Left kidney (tissue), 8 donors: ENCODE measurements at places on chromosomes 5 and 9.

DNA sequence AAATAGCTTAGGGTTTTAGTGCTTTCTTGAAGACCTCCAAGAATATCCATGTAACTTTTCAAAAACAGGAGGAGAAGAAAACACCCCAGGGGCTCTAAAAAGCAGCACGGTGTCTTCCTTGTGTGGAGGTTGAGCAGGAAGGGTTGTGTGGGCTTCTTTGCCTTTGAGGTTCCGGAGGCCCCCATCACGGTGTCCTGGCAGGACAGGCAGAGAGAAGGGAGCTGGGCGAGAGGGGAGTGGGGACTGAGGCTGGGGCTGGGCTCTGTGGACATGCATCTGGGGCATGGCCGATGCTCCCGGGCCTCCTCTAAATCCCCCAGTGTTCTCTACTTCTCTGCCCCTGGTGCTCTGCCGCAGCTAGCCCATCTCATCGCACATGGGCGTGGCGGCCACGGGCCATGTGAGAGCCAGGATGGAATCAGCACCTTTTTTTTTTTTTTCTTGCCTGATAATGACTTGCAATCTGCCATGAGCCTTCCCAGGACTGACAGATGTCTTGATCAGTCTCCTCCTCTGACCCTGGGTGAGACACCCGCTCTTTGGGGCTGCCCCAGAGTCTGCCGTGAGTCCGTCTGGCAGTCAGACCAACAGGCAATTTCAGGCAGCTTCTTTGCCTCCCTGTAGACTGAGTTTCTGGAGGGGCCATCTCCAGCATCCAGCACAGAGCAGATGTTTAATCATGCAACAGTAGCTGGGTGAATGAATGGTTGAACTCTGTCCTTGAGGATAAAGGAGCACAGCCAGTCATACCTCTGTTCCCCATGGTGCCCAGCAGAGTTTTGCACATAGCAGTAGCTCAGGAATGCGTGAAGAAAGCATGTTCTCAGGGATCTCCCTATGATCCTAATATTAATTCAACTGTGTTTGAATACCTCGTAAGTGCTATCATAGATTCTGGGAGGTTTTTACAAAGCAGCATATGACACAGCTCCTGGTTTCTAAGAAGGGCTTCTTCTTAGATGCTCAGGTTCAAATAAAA, 12.1 kb downstream of the CXCL14 start:
- no peak for DNase-seq

- DNase-seq = no peak
These were observed 13.4 kb downstream of the SLC28A3 start for GRCh38 chr9:84327184-84327583.

DNA sequence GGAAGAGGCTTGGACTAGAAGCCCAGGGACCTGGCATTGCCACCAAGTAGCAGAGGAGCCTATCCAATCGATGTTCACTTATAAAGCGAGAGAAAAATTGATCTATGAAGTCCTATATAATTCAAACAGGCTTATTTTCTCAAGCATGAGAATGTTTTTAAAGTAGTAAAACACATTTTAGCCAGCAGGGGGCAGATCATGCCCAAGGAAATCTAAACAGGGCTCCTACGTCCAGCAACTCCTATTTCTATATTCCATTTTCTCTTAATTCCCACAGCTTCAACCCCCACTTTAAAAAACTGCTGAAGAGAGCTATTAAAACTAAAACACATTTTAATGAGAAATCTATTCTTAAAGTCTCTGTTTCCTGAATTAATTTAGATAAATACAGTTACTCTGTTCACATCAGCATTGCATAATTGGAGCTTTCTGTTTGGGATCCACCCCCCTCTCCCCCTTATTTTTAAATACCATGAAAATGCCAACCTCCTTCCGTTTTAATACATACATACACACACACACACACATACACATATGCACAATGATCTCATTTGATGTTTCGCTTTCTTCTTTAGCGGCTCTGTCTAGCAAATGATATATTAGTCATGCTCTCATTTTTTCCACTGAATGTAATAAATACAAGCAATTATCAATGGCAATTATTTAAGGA, 144.9 kb downstream of the MYO10 start:
- DNase-seq = peak; percentile 57

DNA sequence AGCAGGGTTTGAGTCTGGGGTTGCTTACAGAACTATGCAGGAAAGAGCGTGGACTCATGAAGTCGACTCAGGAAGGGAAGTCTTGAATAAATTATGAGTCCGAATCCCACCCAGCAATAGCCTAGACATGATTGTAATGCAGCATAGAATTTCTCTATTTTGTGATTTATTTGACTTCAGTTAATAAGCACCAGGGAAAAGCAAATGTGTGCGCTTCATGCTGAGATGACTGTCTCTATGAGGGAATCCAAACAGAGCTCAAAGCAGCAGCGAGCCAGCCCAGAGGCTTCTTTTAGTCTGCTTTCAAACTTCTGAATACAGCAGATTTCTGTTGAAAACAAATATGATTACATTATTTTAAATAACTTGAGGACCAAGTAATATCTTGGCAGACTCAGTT, 188.0 kb downstream of the SEMA6A start:
- DNase-seq = no peak

DNA sequence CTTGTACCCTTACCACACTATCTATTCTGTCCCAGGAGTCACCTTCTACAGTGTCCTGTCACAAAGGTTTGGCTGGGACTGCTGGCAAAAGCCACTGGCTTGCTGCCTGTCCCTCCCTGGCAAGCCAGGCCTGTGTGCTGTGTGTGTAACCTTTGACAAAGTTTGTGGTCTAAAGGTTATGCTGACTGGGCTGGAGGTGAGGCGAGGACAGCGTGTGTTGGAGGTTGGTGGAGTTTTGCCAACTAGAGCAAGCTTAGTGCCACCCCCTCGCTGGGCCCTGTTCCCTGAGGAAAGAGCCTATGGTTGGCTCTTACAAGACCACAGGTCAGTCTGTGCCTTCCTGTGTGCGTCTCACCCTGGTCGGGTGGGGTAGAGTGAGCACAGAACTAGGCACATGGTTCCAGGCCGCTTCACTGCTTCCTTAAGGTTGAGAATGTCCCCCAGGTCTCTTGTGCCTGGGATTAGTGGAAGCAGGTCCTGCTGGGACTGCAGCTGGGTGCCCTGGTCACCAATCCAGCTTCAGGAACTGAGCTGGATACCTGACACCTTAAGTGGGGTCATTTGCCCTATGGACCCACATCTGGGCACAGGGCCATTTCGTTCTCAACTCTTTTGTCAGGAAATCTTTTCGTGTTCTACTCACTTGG, 152.2 kb downstream of the GADD45G start:
- no peak for DNase-seq

- DNase-seq = peak; percentile 61
These were observed 372.0 kb upstream of the KIF2A start for GRCh38 chr5:61933787-61934626.

DNA sequence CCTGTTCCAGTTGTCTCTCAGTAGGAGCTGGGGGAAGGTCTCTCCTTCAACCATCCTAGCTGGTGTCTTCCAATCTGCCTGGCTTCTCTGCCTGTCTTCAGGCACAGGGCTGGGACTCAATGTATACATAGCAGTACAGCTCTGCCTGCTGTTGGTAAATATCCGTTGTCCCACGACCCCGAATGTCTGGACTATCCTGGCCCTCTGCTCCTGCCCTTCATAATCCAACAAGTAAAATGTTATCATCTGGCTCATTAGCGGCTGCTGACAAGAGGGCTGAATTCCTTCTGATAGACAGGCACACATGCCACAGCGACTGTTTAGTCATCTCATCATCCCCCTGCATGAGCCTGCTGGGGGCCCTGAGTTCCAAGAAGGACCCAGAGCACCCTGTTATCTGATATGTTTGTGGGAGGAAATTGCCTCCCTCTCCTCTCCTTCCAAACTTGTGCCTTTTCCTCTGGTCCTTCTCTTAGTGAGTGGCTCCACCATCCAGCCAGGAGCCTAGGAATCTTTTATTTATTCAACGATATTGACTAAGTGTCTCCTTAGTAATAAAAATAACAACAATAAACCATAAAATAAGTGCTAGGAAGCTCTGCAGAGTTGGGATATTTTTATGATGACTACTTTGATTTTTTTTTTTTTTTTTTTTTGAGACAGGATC, 29.5 kb upstream of the TGFBR1 start:
- DNase-seq = no peak

GRCh38 chr5:82635561-82636288, 357.6 kb upstream of the RPS23 start:
- peak; percentile 44 for DNase-seq

- DNase-seq = no peak
These were observed 1638.5 kb upstream of the C9orf72 start for GRCh38 chr9:29211580-29212396.

- no peak for DNase-seq
These were observed 1.7 kb downstream of the DNAJC25 start for GRCh38 chr9:111632695-111633388.

DNA sequence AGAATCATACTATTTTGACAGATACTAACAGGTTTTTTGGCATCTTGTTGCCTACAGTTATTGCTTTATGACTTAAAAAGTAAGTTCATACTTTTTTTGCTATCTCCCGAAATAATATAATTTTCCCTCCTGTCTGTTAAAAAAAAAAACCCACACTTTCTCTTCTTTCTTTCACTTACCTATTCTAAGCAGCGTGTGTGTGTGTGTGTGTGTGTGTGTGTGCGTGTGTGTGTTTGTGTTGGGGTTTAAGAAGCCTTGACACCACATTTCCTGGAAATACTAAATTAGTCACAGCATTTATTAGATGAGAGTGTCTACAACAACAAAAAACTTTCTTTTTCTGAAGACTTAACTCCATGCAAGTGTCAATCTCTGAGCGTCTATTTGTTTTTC, 12.4 kb downstream of the TNFAIP8 start:
- no peak for DNase-seq

GRCh38 chr5:142063878-142064331, 44.7 kb upstream of the NDFIP1 start:
- peak; percentile 67 for DNase-seq

GRCh38 chr9:27358007-27358406, 61.1 kb upstream of the EQTN start:
- DNase-seq = no peak

GRCh38 chr9:112809351-112809848, 58.8 kb downstream of the SNX30 start:
- DNase-seq = no peak

- DNase-seq = no peak
These were observed 1625.2 kb downstream of the MAT2B start for GRCh38 chr5:165130656-165131055.

DNA sequence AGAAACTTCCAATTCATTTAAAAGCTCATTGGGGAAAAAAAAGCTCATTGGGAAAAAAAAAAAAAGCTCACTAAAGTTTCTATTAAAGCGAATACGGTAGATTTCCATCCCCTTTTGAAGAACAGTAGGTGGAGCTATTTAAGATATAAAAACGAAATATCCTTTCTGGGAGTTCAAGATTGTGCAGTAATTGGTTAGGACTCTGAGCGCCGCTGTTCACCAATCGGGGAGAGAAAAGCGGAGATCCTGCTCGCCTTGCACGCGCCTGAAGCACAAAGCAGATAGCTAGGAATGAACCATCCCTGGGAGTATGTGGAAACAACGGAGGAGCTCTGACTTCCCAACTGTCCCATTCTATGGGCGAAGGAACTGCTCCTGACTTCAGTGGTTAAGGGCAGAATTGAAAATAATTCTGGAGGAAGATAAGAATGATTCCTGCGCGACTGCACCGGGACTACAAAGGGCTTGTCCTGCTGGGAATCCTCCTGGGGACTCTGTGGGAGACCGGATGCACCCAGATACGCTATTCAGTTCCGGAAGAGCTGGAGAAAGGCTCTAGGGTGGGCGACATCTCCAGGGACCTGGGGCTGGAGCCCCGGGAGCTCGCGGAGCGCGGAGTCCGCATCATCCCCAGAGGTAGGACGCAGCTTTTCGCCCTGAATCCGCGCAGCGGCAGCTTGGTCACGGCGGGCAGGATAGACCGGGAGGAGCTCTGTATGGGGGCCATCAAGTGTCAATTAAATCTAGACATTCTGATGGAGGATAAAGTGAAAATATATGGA, at the start of gene PCDHGA12:
Gene PCDHGA12 (plus strand): TSS at position 176 of the 782 bp plus-strand sequence. CDS start 253 bp downstream, at position 429.
- DNase-seq = no peak

GRCh38 chr5:14153932-14154731, 11.0 kb downstream of the TRIO start:
- peak; percentile 68 for DNase-seq

DNA sequence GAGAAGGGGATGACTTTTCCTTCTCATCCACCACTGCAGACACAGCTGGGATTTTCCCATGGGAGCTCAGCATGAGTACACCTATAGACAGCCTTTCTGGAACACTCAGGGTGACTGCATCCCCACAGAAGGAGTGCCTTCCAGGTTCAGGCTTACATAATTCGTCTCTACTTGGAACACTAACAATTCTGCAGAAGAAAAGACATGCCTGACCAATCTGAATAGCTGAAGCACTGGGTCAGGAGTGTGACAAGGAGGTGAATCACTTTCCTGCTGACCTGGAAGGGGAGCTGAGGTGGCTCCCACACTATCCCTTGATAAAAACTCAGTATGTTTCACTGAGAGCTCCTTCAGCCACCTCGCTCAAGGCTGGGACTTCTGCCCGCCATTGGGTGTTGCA, 425.3 kb downstream of the TLR4 start:
- no peak for DNase-seq

DNA sequence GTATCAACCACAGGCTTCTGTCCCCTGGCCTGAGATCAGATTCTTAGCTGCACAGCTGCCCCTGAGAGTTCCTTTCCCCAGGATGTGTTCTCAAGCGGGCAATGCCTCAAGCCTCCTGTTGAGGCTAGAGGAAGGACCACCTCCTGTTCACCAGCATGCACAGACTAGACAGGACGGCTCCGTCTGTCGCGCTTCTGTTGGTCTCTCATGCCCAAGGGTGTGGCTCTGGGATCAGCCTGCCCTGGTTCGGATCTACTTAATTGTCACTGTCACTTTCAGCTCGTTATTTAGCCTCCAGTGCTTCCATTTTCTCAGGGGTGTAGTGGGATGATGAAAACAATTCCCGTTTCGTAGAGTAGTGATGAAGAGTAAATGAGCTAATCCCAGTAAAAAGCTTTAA, 103.1 kb downstream of the KCNIP1 start:
- DNase-seq = no peak

GRCh38 chr5:178202541-178202940, 1.8 kb upstream of the HNRNPAB start:
- DNase-seq = no peak

DNA sequence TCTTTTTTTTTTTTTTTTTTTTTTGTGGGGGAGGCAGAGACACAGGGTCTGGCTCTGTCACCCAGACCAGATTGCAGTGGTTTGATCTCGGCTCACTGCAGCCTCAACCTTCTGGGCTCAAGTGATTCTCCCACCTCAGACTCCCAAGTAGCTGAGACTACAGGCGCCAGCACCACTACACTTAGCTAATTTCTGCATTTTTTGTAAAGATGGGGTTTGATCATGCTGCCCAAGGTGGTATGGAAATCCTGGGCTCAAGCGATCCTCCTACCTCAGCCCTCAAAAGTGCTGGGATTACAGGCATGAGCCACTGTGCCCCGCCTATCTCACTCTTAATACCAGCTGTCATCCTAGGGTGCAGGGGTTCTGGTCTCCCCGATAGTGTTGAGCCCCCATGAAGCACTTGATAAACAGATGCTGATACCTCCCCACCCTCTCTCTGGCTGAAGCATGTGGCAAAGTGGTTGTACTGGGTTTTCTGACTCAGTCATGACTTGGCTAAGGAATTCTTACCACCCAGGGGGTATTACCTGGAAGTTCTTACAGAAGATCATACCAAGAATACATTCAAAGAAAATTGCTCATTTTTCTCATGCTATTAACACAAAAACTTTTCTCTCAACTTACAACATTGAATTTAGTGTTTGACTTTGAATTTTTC, 110.2 kb upstream of the DAPK1 start:
- DNase-seq = no peak
